Lung microvascular endothelial cell (primary cell): ENCODE measurements at places on chromosomes 3 and 15. TPM values are rescaled to one million over a fixed set of nuclear protein-coding genes. Genes with fewer than 3 reads are reported as not detected.

Gene SPSB4
- total RNA-seq = under 0.01 TPM in 2 replicates

Gene FURIN
- 47.9 and 56.0 TPM in 2 replicates for total RNA-seq

Gene CTXN2
- total RNA-seq = not detected in 2 replicates

Gene GHSR
- not detected in 2 replicates for total RNA-seq

Gene RHO
- total RNA-seq = not detected in 2 replicates

Gene LSG1
- 48.6 and 54.6 TPM in 2 replicates for total RNA-seq

Gene PRTG
- 0.40 and 1.7 TPM in 2 replicates for total RNA-seq

Gene LAMB2
- 580 and 1,189 TPM in 2 replicates for total RNA-seq

Gene GRK7
- total RNA-seq = not detected in 2 replicates

Gene ITGA11
- total RNA-seq = 6.3 and 8.7 TPM in 2 replicates

Gene ZNF620
- total RNA-seq = 3.5 and 6.5 TPM in 2 replicates

Gene DNAH12
- total RNA-seq = under 0.01 TPM in 1 of 2 replicates, not detected in the other

Gene CCR9
- not detected in 2 replicates for total RNA-seq

Gene NR2E3
- 0.20 and 0.22 TPM in 2 replicates for total RNA-seq

Gene CXCR6
- not detected in 2 replicates for total RNA-seq
